ENCODE measurements at places on chromosomes 3 and 15.
A peak's percentile ranks its signal among the peaks of the same experiment; 100 is the strongest.

- no peak for DNase-seq
Measured at GRCh38 chr3:193086681-193087080, 154.3 kb upstream of the PLAAT1 start.

DNA sequence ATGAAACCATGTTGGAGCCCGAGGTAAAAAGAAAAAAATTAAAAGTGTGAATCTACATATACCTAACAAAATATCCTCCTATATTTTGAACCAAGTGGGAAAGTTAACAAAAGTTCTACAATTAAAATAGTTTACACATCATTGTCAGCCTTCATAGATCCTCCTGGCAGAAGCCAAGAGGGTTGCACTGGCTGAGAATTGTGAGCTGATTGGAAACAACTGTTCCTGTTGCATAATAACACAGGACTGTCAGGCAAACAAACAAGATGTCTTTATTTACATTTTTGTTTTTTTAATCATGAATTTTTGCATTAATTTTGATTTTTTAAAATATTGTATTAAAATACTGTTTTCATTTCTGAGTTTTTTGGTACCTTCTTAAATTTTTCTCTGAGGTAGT is 215.2 kb upstream of the MME start:
- no peak for DNase-seq

GRCh38 chr3:4425707-4426106 is 41.4 kb downstream of the SUMF1 start:
- no peak for DNase-seq

DNA sequence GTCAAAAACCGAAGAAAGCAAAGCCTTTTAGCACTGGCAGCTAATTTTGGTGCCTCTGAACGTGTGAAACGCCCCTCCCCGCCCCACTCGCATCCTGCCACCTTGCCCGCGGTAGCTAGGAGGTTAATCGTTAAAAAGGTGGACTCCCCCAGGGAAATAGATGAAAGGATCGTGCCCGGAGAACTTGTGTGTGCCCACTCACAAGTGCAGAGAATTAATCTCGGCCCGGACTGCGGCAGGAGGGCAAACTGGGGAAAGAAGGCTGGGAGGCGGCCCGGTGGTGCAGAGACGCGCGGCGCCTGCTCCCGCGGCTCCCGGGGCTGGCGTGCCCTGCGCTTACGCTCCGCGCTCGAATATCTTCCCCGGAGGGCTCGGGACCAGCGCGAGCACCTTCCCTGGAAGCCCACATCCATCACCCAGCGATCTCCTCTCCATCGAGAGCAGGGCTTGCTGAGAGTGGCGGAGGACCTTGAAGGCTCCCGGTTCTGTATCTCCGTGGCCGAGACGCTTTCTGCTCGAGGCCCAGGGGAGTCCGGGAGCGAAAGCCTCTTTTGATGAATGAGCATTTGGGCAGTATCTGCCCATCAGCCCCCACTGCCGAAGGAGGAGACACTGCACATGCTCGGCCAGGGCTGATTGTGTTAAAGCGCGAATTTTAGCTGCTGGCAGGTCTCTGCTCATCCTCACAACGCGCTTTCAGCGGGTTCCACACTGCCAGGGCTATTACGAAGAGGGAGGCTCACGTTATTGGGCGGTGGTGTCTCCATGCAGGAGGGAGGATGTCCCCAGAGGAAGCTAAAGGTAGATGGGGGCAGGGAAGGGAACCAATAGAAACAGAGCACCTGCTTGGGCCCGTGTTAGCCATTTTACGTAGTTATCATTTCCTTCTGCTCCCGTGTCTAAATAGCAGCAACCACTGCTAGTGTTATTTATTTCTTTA is 1.3 kb upstream of the SPTSSB start:
- peak; percentile 16 for DNase-seq

DNA sequence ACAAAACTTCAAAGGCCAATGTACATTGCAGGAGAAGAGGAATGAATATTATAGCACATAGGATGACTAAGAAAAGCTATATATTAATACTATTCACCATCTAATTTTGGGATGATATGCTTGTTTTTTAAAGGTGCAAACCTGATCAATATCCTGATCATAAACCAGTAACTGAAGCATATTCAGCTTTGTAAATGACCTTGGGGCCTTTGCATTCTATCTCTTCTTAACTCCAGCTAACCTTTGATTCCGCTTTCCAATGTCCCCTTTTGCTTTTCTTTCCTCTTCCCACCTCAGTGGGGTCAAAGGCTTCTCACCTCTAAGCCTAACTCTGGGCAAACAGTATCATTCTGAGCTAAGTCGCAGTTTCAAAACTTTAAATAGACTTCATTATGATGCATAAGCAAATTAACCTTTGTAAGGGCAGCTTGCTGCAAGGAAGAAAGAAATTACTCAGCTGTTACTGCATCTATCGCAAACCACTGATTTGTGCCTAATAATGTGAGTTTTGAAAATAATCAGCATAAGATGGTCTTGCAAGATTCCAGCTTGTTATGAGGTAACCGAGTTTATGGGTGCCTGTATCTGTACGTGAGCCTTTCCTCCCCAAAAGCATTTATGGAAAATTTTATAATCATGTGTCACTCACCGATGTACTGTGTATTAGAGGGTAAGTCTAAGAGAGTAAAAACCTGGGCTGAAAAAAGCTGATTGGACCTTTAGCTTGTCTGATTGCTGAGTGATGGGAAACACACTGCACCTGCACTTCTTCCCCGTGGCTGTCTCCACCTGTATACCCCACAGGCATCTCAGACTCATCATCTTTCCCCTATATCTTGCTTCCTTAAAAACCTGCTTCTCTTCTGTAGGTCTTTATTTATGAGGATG is 116.8 kb downstream of the TPRG1 start:
- no peak for DNase-seq

- DNase-seq = no peak
Measured at GRCh38 chr3:4754180-4755086, 224.8 kb upstream of the BHLHE40 start.

GRCh38 chr3:183692436-183692835 is 5.2 kb upstream of the YEATS2 start:
- no peak for DNase-seq

- DNase-seq = peak; percentile 28
Measured at GRCh38 chr15:83108266-83109219, 1.1 kb downstream of the TM6SF1 start.

DNA sequence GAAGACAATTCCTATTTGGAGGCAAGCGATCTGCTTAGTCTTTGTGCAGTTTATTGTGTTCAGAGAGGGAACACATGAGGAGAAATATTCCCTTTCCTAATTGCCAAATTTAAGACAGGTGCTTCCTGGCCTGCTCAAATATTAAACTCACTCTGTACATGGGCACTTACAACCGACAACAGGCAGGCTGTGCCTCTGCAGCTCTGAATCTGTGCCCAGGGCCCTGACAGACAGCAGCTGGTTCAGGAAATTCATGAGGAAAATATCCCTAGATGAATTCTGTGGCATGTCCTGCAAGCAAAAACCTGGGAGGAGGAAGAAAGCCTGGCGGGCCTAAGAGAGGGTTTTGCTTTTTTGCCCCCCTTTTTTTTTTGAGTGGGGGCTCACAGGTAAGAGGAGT is 169.3 kb upstream of the TRIM42 start:
- no peak for DNase-seq

DNA sequence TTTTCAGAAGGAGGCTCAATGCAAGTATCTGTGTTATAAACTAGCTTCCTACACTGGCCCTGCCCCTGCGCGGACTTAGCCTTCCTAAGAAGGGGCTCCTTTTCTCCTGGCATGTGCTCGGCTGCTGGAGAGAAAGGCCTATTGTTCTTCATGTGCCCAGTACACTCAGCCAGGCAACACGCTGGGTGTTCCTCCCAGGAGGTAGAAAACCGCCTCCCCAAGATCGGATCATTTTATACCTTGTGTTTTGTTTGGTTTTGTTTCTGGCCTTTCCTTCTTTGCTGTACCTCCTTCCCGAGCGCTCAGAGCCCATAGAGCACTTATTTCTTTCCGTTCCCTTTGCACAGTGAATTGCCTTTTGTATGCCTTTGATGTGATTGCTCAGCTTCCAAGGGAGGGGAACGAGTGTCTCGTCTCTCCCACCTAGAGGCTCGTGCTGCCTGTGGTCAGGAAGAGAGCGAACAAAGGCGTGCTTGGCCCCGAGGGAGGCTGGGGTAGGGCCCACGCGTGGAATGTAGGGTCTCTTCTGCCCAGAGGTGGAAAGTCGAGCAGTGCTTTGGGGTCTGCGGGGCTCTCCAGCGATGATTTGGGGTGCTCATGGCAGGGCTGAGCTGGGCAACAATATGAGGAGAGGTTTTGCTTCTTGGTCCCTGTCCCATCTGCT is 30.0 kb downstream of the CCNL1 start:
- DNase-seq = no peak

GRCh38 chr3:13782501-13782900 is 97.4 kb downstream of the WNT7A start:
- DNase-seq = no peak

- no peak for DNase-seq
Measured at GRCh38 chr15:85545185-85545584, 164.8 kb downstream of the AKAP13 start.

DNA sequence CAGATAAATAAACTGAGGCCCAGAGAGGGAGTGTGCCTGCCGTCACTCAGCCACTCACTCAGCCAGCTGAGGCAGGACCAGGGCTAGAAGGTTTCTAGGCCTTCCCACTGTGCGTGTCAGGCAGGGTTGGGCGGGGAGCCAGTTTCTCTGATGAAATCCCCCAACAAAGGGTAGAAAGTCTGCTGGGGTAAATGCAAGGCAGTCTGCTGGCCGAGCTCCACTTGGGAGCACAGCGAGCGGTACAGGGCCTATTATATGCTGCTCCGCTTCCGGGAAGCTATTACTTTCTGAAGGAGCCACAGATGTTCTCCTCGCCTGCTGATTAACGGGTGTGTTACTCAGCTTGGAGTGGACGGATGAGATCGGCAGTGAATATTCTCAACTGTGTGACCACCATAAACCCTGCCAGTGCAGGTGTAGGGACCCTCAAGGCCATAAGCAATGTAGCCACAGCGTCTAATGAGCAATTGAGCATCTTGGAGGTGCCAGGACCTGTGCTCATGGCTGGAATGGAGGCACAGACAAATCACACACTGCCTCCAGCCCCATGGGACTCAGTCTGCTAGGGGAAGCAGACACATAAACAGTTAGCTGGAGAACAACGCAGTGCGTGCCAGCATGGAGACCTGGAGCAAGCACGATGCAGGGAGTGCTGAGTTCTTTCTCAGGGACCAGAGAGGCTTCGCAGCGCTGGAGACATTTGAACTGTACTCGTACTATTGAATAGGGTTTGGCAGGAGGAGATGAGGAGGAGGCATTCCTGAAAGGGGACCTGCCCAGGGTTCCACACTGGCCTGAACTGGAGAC is 42.1 kb downstream of the CORO2B start:
- no peak for DNase-seq

DNA sequence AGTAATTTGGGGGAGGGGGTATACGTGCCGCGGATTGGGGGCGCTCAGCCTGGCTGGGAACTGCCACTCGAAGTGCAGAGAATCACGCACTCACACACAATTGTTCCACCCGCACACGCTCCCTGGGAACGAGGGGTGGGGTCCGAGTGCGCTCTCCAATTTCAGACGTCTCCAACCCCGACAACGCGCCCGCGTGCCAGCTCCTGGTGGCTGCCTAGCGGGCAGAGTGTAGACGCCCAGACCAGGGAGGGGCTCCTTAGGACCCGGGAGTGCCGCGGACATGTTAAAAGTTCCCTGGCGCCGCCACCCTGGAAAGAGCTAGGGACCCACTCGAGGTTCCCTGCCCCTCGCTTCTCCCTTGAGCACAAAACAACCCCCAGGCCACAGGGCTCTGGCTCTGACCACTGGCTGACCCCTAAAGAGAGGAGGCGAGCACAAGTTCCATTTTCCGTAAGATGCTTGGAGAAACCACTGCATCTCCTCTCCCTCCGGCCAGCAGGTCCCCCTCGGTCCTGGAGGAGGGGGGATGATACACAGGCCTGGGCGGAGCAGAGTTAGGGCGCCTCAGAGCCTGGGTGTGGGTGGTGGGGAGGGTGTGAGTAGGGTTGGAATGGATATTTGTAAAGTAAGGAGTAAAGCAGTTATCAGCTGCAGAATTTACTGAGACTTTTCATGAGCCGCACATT is 894 bp upstream of the ANKRD63 start:
- no peak for DNase-seq

Data from CD4-positive, alpha-beta T cell treated with Interleukin-17A for 1 hour (primary cell).